ENCODE measurements at places on chromosomes 2 and 18. TPM values are rescaled to one million over a fixed set of nuclear protein-coding genes. Genes with fewer than 3 reads are reported as not detected.
A peak's percentile ranks its signal among the peaks of the same experiment; 100 is the strongest.

SERPINB5 gene
- polyA plus RNA-seq, result 1,046 TPM

CFAP210 gene
- polyA plus RNA-seq, result 0.30 TPM

SERPINB12 gene
- polyA plus RNA-seq, result 0.05 TPM

- peaks cover 9% of the 10 kb centered on the region for H3K4me1 ChIP-seq
- no peak overlapping the region for H3K4me3 ChIP-seq
- no peak for DNase-seq
- no peaks in the 10 kb centered on the region for H3K36me3 ChIP-seq
- H3K27me3 ChIP-seq, result no peaks in the 10 kb centered on the region
These were observed 10.5 kb downstream of the PLB1 start for GRCh38 chr2:28506112-28506910.

DNA sequence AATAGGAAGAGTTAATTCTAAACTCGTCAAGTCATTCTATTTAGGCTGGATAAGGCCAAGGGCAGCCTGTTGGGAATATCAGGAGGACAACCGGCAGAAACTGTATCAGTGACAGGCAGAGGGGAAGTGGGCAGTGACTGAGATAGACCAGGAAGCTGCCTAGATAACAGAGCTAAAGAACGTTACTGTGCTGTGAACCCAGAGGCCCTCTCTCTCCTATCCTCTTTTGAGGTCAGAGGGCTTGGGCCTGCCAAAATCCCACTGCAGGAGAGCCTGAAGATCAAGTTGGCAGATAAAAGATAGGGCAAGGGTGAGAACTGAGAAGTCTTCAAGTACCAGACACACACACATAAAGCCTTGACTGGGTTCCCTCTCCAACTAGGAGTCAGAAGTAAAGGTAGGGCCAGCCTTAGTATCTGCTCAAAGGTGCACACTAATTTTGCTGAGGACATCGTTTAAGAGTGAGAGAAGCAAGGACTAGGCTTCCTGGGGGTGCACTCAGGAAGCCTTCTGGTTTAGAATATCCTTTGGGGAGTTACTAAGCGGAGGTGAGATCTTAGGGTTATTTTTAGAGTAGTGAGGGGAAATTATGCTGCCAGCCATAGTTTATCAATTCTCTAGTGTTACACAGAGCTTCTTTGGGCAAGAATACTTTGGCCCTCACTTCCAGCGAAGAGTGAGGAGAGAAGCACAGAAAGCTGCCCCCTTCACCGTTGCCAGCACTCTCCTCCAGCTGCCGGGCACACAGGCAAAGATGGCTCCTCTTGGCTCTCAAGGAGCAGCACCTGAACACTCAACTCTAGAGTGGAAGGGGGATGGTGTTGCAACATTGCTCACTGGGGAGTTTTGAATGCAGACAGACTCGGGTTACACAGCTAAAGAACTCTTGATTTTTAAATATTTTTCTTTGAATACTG, 9.8 kb downstream of the CAVIN2 start:
- H3K27me3 ChIP-seq, result no peaks in the 10 kb centered on the region

ASB18 gene
- not detected for polyA plus RNA-seq

GRCh38 chr2:42214669-42215068, 45.5 kb downstream of the EML4 start:
- peaks cover 3% of the 10 kb centered on the region for H3K4me1 ChIP-seq
- H3K27me3 ChIP-seq, result no peaks in the 10 kb centered on the region
- no peak overlapping the region for H3K4me3 ChIP-seq
- no peak overlapping the region for H3K27ac ChIP-seq
- H3K36me3 ChIP-seq, result no peaks in the 10 kb centered on the region

DNA sequence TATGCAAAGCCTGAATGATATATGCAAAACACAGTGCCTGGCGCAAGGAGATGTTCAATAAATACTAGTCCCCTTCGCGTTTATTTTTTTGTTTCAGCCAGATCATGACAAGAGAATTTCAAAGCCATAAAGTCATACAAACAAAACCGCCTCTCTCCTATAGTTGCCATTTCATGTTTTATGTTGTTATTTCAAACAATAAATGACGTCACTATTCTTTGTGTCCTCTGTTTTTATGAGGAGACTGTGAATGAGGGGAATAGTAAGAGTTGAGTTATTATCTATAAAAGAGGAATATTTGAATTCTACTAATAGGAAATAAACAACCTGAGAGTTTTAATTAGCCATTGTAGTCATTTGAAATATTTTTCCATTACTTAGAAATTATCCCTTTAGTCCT, 464.5 kb downstream of the THSD7B start:
- no peak overlapping the region for H3K27ac ChIP-seq
- DNase-seq, result no peak
- H3K27me3 ChIP-seq, result no peaks in the 10 kb centered on the region
- peaks cover 10% of the 10 kb centered on the region for H3K4me1 ChIP-seq
- H3K36me3 ChIP-seq, result no peaks in the 10 kb centered on the region
- no peak overlapping the region for H3K4me3 ChIP-seq

CNRIP1 gene
- polyA plus RNA-seq, result not detected

CCDC74B gene
- polyA plus RNA-seq, result 0.60 TPM

DNA sequence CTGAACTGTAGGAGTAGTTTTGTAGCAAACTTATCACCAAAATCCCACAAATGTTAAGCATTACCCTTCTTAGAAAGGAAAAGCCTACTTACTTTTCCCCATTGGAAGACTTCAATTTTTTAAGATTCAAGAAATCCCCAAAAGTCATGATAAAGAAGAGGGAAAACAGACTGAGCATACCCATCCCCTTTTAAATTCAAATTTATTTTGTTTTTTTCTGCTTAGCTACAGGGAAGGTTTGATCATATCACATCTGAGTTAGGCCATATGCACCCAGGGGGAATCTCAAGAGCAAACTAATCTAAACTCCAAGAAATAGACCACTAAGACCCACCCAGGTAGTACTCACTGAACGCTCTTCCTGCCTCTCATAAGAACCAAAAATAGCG, 174.6 kb downstream of the TGIF1 start:
- H3K36me3 ChIP-seq, result no peaks in the 10 kb centered on the region
- peak overlapping the region; percentile 97 for H3K27ac ChIP-seq
- DNase-seq, result no peak
- H3K4me3 ChIP-seq, result peak overlapping the region; percentile 62
- no peaks in the 10 kb centered on the region for H3K27me3 ChIP-seq
- peaks cover 34% of the 10 kb centered on the region for H3K4me1 ChIP-seq

SERPINB7 gene
- polyA plus RNA-seq, result 408 TPM

DNA sequence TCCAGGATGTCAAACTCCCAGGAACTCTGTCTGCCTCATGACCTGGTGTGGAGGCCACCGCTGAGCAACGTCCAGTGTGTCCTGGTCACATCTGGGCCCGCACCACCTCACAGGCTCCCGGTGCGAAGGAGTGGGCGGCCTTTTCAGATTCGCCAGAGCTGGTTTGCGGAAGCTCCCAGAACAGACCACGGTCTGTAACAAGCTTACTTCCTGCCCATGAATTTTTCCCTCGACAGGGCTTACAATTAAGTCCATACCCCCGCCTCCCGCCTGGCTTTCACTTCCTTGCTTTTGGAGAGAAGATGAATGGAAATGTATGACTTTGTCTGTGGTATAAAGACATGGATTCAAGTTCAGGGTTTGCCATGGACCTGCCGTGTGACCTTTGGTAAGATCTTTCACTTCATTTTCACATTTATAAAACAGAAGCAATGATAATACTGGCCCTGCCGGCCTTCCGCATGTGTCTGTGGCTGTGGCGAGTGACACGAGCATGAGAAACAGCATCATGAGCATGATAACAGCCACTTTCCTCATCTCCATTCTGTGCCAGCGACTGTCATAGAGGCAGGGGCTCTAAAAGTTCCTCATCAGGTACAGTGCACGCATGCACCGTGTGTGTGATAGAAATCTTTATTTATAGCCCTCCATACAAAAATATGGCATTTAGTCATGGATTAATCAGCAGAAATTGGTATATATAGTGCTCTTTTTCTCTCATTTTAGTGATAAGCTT, 31.0 kb upstream of the KCNF1 start:
- DNase-seq, result no peak
- no peak overlapping the region for H3K4me3 ChIP-seq
- H3K27ac ChIP-seq, result no peak overlapping the region
- no peaks in the 10 kb centered on the region for H3K36me3 ChIP-seq

AMER3 gene
- not detected for polyA plus RNA-seq

DNA sequence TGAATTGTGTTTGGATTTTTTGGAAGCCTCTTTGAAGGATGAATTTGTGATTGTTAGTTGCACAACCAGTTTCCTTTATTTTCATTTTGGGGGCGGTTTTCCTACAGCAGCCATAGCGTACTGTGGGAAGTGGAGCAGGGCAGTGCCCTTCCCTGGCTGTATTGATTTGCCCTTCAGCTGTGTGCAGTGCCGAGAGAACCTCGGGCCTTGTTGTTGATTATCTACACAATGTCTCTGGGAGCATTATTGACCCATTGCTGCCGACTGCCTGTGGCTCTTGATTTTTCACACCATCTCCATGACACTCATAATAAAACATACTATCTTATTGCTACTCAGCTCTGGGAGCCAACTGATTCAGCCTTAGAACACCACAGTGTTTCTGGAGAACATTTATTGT, 162.2 kb upstream of the BOD1L2 start:
- no peak overlapping the region for H3K27ac ChIP-seq
- H3K36me3 ChIP-seq, result no peaks in the 10 kb centered on the region
- no peaks in the 10 kb centered on the region for H3K4me1 ChIP-seq
- H3K4me3 ChIP-seq, result no peak overlapping the region

NEU2 gene
- not detected for polyA plus RNA-seq

FBXO36 gene
- polyA plus RNA-seq, result 2.3 TPM

GRCh38 chr2:86621280-86621943, 2.3 kb downstream of the RNF103 start:
- H3K27me3 ChIP-seq, result no peaks in the 10 kb centered on the region
- no peak for DNase-seq

- DNase-seq, result no peak
- no peak overlapping the region for H3K4me3 ChIP-seq
- H3K36me3 ChIP-seq, result no peaks in the 10 kb centered on the region
- peaks cover 17% of the 10 kb centered on the region for H3K4me1 ChIP-seq
These were observed 107.0 kb downstream of the RAPGEF4 start for GRCh38 chr2:172842511-172843265.

- H3K27me3 ChIP-seq, result peaks cover 10% of the 10 kb centered on the region
- H3K4me1 ChIP-seq, result no peaks in the 10 kb centered on the region
- no peaks in the 10 kb centered on the region for H3K36me3 ChIP-seq
- no peak overlapping the region for H3K27ac ChIP-seq
- DNase-seq, result no peak
- H3K4me3 ChIP-seq, result no peak overlapping the region
These were observed 110.5 kb upstream of the NCK2 start for GRCh38 chr2:105634198-105634597.

DNA sequence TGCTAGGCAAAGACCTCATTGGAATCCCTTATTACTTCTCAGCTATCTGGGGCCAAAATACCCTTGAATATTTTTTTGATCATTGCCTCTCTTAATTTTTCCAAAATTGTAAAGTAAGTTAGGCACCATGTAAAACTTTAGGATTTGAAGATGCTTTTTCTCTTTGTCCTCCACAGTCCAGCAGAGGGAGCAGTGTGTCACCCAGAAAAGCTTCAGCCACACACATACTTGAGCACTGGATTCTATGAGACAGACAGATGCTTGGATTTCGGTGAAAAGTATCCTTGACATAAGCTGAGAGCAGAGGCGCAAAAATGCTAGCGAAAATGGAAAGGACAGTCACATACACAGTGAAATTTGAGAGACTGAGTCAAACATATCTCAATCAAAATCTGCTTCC, 74.7 kb upstream of the KCNJ3 start:
- no peak for DNase-seq
- H3K27ac ChIP-seq, result no peak overlapping the region
- H3K36me3 ChIP-seq, result no peaks in the 10 kb centered on the region
- H3K4me3 ChIP-seq, result no peak overlapping the region
- H3K4me1 ChIP-seq, result no peaks in the 10 kb centered on the region
